ENCODE measurements at places on chromosomes 1 and 21. TPM values are rescaled to one million over a fixed set of nuclear protein-coding genes. Genes with fewer than 3 reads are reported as not detected.

VHLL gene
- not detected for total RNA-seq

- no peak for DNase-seq
Observed at GRCh38 chr1:64679177-64679576, 65.7 kb upstream of the RAVER2 start.

CR1L gene
- 0.69 TPM for total RNA-seq

GRCh38 chr21:44436958-44437357 is 18.4 kb upstream of the LRRC3 start:
- DNase-seq = no peak

FMO3 gene
- 1.8 TPM for total RNA-seq

GPR25 gene
- not detected for total RNA-seq

DNA sequence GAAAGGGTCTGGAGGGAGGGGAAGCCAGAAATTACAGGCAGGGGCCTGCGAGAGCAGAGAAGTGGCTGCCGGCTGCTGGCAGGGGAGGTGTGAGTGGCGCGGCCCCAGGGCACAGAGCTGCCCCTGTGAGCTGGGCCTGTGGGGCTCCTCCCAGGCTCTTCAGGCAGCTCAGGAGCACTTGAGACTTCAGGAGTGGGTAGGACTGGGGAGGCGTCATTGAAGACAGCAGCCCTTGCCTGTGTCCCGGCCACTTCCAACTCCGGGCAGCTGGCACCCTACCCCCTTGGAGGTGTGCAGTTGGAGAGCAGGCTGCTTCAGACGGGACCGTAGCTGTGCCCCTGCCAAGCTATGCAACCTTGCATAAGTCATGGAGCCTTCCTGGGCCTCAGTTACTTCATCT is 87.5 kb upstream of the ACTL8 start:
- DNase-seq = no peak

IL10 gene
- not detected for total RNA-seq

- no peak for DNase-seq
Observed at GRCh38 chr1:86191958-86192357, 35.4 kb upstream of the COL24A1 start.

SPRR2E gene
- not detected for total RNA-seq

DNA sequence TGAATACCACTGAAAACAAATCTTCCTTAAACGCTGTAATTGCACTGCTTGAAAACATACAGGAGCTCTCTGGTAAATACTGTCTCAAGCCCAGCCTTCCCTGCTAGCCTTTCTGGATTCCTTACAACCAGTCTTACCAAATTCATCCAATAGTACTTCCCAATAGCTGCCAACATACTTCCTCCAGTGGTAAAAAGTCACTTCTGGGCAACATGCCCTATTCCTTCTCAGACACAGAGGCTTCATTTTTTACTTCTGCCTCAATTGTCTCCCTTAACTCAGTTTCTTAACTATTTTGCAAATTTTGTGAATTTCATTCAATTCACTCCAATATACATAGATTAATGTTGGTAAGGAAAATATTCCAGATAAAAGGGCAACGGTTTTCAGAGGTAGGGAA is 166.3 kb downstream of the TBX15 start:
- no peak for DNase-seq

DNA sequence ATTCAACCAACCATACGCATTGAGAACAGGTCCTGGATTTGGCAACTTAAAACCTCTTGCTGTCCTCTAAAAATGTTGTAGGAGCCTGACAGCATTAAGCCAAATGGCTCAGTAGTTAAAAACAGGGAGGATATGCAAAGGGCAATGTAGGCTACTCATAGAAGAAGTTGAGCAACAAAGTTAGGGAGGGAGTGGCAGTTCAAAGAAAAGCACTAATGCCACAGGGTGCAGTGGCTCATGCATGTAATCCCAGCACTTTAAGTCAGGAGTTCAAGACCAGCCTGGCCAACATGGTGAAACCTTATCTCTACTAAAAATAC is 92.9 kb upstream of the ERG start:
- DNase-seq = no peak

SPATC1L gene
- total RNA-seq = 8.7 TPM

GRCh38 chr1:204398197-204399125 is 13.2 kb downstream of the PPP1R15B start:
- peak; percentile 75 for DNase-seq

GRCh38 chr1:59877108-59877682 is 49.4 kb downstream of the CYP2J2 start:
- DNase-seq = no peak

RCAN1 gene
- 71.9 TPM for total RNA-seq

DNA sequence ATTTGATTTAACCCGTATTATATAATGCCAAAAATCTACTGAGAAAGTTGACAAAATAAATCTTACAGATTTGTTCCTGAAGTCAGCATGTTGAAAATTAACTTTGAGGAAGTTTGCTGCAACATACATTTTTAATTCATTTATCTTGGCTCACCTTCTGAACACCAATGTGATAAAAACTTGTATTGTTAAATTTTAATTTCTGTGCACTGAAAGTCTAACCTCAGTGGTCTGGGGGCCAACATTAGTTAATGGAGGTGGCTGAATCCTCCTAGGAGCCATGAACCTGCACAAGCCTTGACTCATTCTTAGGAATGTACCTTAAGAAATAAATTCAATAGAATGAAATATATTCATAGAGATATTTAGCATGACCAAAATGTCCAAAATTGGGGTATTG is 95.3 kb downstream of the ADSS2 start:
- DNase-seq = no peak

GJA9 gene
- total RNA-seq = not detected

Measured in Daoy (cell line).